Stimulated activated CD4-positive, alpha-beta T cell treated with anti-CD3 and anti-CD28 coated beads, Interleukin-12 subunit alpha, Interleukin-12 subunit beta, amount 100 ng/mL, for 48 hours (primary cell): ENCODE measurements at places on chromosomes 6 and 20.

DNA sequence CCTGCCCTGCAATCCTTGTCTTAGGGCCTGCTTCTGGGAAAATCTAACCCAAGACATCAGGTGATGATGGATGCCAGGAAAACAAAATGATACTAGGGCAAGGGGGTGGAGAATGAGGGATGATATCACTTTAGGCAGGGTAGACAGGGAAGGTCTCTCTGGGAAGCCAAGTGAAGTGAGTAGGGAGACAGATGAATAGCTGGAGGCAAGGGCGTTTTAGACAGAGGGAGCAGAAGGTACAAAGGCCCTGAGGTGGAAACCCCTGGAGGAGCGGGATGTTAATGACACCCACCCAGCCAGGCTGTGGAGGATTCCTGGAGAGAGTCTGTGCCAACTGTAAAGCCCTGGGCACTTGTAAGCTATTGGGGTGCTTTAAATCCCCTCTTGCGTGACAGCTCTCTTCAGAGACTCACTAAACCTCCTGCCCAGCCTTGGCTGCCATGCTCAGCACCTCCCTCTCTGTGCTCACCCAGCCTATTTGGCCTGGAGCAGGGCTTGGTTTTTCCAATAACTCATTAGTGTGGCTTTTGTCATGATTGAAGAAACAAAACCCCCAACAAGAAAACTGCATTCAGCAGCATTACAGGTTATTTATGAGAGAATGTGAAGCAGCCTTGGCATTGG lies 12.4 kb upstream of the MDGA1 start:
- no peak for DNase-seq

- no peak for DNase-seq
These were observed 146.1 kb downstream of the TFAP2A start for GRCh38 chr6:10268611-10269310.

DNA sequence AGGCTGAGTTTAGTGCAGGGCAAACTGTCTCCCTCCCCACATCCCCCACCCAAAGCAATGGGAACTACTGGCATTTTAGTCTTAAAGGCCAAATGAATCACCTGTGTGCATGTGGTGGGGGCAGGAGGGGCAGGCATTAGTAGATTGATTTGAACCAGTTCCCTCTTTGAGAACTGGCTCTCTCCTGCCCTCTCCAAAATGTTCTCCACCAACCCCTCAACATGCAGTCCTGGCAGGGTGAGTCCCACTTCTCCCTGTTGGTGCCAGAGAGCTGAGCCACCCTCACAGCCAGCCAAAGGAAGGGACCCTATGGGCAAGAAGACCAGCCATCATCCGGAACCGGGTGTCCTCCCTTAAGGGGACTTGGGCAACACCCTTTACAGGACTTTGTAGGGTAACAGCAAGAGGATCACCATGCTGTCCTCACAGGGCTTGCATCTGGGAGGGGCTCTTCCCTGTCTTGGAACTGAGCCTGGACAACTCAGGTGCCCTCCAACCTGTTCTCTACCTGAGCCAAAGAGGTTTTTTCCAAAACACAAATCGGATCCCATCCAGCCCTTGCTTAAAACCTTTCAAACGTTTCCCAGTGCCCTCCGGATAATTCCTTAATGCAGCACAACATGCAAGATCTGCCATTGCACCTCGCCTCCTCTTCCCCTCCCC lies 80.6 kb downstream of the MRPL14 start:
- DNase-seq: no peak

GRCh38 chr20:13825465-13825864 lies 40.6 kb downstream of the NDUFAF5 start:
- DNase-seq: no peak

GRCh38 chr6:169253337-169254238 lies at the start of gene THBS2:
TSS of gene THBS2 (minus strand) at chr6:169253846. CDS start at chr6:169250784, 3,062 bp downstream.
- no peak for DNase-seq
